EL (cell line): ENCODE measurements at places on chromosomes 4 and X.

- peak; percentile 24 for DNase-seq
These were observed 115.0 kb downstream of the CEP44 start for GRCh38 chr4:174398728-174399127.

GRCh38 chr4:16116019-16116418 is 32.2 kb upstream of the PROM1 start:
- DNase-seq = no peak

DNA sequence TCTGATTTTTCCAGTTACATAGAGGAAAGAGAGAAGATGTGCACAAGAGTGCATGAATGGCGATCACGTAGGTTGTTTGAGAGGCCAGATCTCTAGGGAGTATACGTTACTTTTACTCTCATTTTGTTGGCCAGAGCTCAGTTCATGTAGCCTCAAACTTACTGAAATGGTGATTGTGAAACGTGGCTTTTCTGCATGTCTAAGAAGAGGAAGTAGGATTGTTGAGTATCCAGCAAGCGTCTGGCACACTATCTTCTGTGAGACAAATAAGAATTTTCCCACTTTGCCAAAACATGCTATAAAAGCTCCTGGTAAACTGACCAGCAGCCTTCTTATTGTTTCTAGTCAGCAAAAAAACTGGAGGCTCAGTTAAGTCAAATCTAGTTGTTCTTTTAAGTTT is 264.5 kb upstream of the EMCN start:
- DNase-seq = no peak

GRCh38 chr4:145557720-145558119 is 61.5 kb upstream of the MMAA start:
- peak; percentile 53 for DNase-seq

DNA sequence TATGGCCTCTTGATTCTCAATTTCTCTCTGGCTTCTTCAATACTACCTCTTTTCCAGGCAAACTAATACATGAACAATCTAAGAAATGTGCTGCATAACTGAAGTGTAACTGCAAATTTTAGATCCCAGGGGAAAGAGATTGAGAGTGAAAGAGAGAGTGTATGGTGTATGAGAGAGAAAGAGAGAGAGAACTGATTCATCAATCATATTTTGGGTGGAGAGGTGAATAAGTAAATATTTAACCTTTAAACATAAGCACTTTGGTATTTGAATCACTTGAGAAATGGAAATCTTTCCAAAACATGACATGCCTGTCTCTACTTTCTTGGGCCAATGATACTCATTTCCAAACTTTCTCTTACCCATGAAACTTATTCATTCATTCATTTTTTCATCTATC is 147.2 kb upstream of the DIPK2B start:
- peak; percentile 26 for DNase-seq

GRCh38 chrX:42399632-42400024 is 378.3 kb downstream of the PPP1R2C start:
- DNase-seq = no peak

GRCh38 chrX:156002507-156002906 is 5.0 kb downstream of the IL9R start:
- DNase-seq = peak; percentile 37

DNA sequence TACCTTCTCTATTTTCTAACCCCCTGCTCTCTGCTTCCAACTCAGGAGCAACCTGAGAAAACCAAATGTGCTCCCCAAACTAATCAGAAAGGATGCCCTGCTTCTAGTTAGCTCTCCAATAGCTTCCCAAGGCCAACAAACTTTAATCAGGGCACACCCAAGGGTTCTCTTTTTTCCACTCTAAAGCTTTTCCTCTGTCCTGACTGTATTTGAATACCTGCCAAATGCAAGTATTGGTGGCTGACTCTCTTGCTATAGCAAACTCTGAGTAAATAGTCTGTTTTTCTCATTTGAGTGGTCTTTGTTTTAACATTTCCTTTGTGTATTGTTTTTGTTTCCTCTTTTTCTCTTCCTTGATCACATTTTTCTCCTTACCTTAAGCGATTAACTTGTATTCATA is 52.5 kb downstream of the GBA3 start:
- no peak for DNase-seq

DNA sequence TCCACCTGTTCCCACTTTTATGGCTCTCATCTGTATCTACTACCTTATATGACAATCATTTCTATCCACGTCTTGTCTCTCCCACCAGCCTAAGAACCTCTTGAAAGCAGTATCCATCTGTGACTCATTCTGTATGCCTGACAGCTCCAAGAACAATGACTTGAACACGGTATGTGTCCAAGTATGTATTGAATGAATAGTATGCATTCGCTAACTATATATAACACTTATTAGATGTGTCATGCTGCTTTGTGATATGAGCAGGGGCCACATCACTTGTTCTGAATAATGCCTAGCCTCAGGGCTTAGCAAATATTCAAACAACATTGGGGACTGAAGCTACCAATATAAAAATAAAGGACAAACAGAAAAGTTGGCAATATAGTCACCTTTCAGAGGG is 4.9 kb downstream of the OPHN1 start:
- DNase-seq = peak; percentile 79

DNA sequence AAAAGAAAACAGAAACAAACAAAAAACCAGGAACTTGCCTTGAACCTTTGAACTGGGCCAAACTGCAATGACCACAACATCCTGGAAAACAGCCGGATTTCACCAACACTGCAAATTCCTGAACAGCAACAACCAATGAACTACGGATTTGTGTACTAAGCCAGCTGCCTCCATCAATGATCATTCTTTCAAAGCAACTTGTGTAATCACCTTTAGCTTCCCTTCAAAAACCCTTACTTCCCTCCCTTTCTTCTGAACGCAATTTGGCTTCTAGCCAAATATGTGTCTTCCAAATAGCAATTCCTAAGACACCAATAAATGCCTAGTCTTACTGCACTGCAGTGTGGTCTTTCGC is 98.5 kb upstream of the FAM47C start:
- no peak for DNase-seq

DNA sequence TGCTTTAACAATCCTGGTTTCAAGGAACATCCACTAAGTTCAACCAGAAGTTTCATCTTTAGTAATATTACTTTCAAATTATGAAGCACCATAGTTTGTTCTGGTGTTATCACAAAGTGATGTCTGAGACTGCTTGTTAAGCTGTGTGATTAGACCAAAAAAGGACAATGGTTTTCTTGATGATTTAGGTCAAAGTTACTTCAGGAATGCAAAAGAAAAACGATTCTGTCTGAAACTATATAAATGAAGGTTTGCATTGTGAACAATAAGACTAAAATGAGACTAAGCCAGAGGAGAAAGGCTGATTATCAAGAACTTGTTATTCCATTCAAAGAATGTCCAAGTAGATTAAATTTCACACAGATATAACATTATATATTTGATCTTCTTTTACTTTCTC is 122.4 kb upstream of the ETNPPL start:
- peak; percentile 55 for DNase-seq

DNA sequence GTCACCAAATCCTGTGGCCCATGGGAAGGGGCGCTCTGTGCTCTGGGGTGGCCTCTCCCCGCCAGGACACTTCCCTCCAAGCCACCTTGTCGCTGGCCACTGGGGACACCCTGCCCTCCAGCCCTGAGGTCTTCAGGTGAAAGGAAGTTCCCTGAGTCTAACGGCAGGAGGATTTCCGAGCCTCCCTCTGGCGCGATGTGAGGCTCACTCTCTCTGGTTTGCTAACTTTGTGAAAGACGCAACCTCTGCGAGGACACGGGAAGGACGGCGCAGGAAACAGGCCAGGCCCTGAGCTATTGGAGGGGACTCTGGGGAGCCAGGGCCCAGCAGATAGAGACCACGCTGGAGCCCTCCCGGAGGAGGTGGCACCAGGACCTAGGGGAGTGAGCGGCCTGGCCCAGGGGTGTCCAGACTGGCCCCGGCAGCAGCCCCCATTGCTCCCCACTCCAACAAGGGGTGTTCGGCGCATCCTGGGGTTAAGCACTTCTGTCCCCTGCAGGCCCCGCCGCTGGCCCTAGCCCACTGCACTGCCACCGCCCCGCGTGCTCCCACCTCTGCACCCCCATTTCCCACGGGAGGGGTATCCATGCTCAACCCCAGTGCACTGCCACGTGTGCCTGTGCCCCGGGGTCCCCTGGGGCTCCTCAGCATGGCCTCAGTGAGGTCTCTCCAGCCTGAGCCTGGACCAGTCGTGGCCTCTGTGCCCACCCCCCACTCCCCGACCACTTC is 72.2 kb upstream of the MXD4 start:
- no peak for DNase-seq

DNA sequence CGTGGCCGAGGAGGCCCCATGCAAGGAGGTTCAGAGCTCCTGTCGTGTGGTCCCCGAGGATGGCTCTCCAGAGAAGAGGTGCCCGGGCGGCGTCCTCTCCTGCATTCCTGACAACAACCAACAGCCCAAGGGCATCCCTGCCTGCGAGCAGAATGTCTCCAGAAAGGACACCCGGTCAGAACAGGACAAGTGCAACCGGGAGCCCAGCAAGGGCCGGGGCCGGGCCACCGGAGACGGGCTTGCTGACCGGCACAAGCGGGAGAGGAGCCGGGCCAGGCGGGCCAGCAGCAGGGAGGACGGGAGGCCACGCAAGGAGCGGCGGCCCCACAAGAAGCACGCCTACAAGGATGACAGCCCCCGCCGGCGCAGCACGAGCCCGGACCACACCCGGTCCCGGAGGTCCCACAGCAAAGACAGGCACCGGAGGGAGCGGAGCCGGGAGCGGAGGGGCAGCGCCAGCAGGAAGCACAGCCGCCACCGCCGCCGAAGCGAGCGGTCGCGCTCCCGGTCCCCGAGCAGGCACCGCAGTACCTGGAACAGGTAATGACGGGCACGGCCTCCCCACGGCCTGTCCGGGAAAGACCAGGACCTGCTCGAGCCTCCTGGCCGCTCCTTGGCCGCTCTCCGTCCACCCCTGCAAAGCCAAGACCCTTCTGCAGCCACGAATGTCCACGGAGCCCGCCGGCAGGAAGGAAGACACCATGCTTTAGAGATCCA is 9.8 kb downstream of the AKAP17A start:
- no peak for DNase-seq

DNA sequence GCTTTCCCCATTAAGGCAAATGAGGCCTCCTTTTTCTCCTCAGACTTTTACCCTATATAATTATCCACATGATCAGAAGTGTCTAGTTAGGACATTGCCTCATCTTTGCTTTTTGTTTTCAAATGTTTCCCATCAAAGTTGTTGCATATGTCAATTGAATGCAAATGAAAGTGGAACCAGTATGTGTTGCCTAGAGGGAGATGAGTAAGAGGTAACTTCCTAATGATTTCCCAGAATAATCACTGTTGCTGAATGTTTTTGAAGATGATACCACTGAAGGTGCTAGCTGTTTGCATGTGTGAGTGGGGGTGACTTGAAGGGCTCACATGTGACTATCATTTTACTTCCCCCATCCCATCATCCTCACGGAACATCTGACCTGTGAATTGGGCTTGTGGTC is 33.9 kb downstream of the PAK3 start:
- DNase-seq = no peak

- peak; percentile 84 for DNase-seq
These were observed 24.4 kb upstream of the CORIN start for GRCh38 chr4:47862297-47862696.

GRCh38 chr4:3306450-3306849 is 13.6 kb downstream of the RGS12 start:
- no peak for DNase-seq

GRCh38 chr4:145929415-145930178 is 9.0 kb downstream of the ZNF827 start:
- no peak for DNase-seq

DNA sequence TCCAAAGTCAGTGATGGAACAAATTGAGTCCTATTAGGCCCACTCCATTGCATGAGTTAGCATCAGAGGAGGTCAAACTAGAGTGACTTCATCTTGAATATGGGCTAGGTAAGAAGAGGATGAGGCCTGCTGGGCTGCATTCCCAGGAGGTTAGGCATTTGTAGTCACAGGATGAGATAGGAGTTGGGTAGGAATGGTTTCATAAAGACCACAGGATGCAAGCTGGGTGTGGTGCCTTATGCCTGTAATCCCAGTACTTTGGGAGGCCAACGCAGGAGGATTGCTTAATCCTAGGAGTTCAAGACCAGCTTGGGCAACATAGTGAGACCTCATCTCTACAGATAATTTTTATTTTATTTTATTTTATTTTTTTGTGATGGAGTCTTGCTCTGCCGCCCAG is 26.8 kb downstream of the PDGFRA start:
- DNase-seq = no peak

DNA sequence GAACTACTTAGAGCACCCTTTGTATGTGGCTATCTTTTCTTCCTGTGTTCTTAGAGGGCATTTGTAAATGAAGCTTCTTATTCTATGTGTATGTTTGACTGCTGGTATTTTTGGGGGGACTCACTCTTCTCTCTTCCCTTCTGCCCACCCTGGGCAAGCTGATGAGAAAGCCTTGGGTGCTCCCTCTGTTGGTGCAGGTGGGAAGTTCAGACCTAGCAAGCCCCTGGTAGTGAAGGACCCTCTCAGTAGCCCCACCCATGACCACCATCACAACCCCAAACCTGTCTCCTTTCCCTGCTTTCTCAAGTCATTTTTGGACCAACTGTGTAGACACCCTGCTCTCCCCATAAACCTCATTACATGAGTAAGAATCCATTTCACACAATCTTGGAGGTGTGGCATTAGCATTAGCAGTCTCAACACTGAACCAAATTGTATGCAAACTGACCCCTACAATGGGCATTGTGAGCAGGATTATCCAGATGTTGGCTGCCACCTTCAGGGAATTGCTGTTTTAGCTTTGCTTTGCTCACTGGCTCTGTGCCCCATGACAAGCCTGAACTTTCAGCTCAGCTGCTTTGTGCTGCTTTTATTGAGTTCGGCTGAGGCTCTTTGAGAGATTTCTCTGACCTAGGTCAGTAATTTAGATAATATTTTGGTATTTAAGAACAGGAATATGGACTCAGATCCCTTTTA is 27.9 kb downstream of the TRIM61 start:
- DNase-seq = no peak

DNA sequence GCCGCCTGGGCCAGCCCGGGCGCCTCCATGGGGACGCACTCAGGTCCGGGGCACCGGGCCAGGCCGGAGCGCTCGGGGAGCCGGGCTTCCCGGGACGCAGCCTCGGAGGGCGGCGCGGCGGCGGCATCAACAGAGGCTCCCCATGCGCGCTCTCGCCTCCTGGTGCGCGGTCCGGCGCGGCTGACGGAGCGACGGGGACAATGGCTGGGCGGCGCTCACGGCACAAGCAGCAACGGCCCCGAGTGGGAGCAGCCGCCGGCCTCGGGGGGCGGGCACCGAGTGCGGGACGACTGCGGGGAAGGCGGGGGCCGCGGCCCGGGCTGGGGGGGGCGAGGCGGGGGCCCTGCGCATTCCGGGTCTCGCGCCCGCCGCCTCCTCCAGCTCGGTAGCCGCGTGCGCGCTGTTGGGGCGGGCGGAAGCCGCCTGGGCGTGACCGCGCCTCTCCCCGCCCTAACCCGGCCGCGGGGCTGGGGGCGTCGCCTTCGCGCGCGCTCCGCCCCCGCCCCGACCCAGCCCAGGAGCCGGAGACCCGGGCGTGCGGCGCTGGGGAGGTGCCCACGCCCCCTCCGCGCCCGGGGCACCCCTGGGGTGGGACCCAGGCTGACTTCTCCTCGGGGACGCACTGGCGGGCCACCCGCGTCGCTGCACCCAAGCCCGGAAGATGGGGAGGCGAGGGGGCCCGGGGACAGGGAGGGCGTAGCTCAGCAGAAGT is at the start of gene PRKX:
PRKX (minus strand) TSS at position 425 of the 712 bp plus-strand sequence; CDS start at position 29, 396 bp downstream.
- DNase-seq = peak; percentile 52
